Activated T-helper 2 cell treated with anti-CD3 and anti-CD28 coated beads, Interferon-gamma antibody, Interleukin-2, Interleukin-4, amounts not matched to agents 10 μg/mL and 5 μg/mL and 100 μg/mL, durations not matched to agents 14 hours and 24 hours and 36 hours (primary cell): ENCODE measurements at places on chromosomes 11 and 22. TPM values are rescaled to one million over a fixed set of nuclear protein-coding genes. Genes with fewer than 3 reads are reported as not detected.

OR56B1 gene
- not detected in 2 replicates for total RNA-seq

UPK3A gene
- total RNA-seq, result not detected in 2 replicates

SLC43A3 gene
- total RNA-seq, result 174 and 189 TPM in 2 replicates

DNA sequence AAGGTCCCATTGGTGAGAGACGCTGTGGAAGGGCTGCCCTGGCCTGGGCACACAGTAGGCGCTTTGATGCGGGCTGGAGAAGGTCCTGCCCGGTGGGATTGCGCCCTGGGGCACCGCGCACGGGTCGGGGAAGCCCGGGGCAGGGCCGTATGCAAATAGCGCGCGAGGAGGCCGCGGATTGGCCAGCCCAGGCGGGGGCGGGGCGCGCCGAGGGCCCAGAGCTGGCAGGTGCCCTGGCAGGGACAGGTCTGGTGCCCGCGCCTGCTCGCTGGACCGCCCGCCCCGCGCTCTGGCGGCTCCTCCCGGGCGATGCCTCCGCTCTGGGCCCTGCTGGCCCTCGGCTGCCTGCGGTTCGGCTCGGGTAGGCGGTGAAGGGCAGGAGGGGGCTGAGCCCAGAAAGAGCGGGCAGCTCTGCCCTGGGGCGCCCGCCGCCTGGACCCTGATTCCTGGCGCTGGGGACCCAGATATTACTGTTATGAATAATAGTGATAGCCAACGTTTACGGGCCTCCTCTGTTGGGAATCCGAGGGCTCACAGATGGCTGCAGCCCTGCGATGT, at the start of gene UPK3A:
Gene UPK3A, plus strand, starts transcription at position 245 of the 558 bp plus-strand sequence. Its CDS starts 65 bp downstream, at position 310.
- H3K27me3 ChIP-seq, result peaks cover 36% of the 10 kb centered on the region
- no peak within 1 kb of the TSS for H3K4me3 ChIP-seq
- DNase-seq, result peak; percentile 44

DNA sequence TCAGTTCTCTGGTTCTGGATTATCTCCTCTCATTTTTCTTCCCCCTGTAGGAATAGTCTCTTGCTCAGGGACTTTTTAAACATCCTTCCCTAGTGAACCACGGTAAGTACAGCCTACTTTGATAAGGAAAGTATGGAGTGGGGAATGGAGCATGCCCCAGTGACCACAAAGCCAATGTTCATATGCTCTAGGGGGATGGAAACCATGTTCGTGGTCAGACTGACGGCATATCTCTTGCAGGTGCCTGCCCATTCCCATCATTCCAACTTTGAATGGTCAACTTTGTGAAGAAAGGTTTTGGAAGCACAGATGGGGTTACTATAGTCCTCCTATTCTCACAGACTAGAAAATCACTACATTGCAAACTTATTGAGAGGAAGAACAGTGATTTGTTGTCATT, 332.5 kb upstream of the NCAM1 start:
- DNase-seq, result no peak
- H3K36me3 ChIP-seq, result no peaks in the 10 kb centered on the region
- no peak overlapping the region for H3K4me3 ChIP-seq
- peaks cover 11% of the 10 kb centered on the region for H3K27me3 ChIP-seq
- no peaks in the 10 kb centered on the region for H3K4me1 ChIP-seq
- no peak overlapping the region for H3K27ac ChIP-seq

- no peak overlapping the region for H3K4me3 ChIP-seq
- no peaks in the 10 kb centered on the region for H3K4me1 ChIP-seq
- H3K27me3 ChIP-seq, result no peaks in the 10 kb centered on the region
- no peak overlapping the region for H3K27ac ChIP-seq
- DNase-seq, result no peak
Measured at GRCh38 chr11:98056945-98057344, 963.8 kb upstream of the CNTN5 start.

- H3K4me1 ChIP-seq, result no peaks in the 10 kb centered on the region
- H3K36me3 ChIP-seq, result no peaks in the 10 kb centered on the region
- no peaks in the 10 kb centered on the region for H3K27me3 ChIP-seq
- no peak for DNase-seq
Measured at GRCh38 chr11:122910775-122911174, 28.2 kb downstream of the JHY start.

DNA sequence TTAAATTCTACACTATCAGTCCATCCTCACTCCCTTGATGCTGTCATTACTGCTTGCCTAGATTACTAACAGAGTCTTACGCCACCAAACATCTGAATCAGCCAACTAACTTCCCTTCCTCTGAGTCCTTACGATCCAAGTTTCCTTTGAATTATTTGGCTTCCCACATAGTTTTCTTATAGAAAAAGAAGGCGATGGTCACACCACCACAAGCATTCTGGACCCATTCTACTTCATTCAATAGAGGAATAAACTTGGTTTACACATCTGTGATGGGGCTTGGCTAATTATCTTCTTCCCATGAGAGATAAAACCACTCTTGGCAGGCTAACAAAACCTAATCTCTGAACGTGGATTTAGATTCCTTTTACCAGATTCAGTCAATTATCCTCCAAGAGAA, 35.0 kb downstream of the INTS4 start:
- H3K27ac ChIP-seq, result no peak overlapping the region
- H3K4me3 ChIP-seq, result no peak overlapping the region
- H3K36me3 ChIP-seq, result peaks cover 28% of the 10 kb centered on the region
- H3K4me1 ChIP-seq, result no peaks in the 10 kb centered on the region
- DNase-seq, result no peak

- H3K4me1 ChIP-seq, result peaks cover 16% of the 10 kb centered on the region
- H3K27ac ChIP-seq, result no peak overlapping the region
- H3K27me3 ChIP-seq, result peaks cover 31% of the 10 kb centered on the region
- no peak for DNase-seq
- no peak overlapping the region for H3K4me3 ChIP-seq
Measured at GRCh38 chr11:107769189-107769588, 57.3 kb upstream of the SLN start.

GRCh38 chr11:44562845-44563460, 2.5 kb upstream of the CD82 start:
- peaks cover 17% of the 10 kb centered on the region for H3K36me3 ChIP-seq
- no peak for DNase-seq
- no peak overlapping the region for H3K27ac ChIP-seq
- H3K4me1 ChIP-seq, result peaks cover 42% of the 10 kb centered on the region
